ENCODE measurements at places on chromosomes 2 and 18. TPM values are rescaled to one million over a fixed set of nuclear protein-coding genes. Genes with fewer than 3 reads are reported as not detected.
A peak's percentile ranks its signal among the peaks of the same experiment; 100 is the strongest.

- DNase-seq, result no peak
Measured at GRCh38 chr18:12895014-12895413, 11.0 kb upstream of the PTPN2 start.

- DNase-seq, result no peak
Measured at GRCh38 chr2:100208141-100208770, 65.9 kb upstream of the AFF3 start.

GRCh38 chr2:96138179-96139145 is at the start of gene ASTL:
Gene ASTL (minus strand): TSS chr2:96138502. CDS start chr2:96138436, 66 bp downstream.
- DNase-seq, result peak; percentile 87

GRCh38 chr2:175359710-175360109 is 178.2 kb upstream of the ATP5MC3 start:
- no peak for DNase-seq

DNA sequence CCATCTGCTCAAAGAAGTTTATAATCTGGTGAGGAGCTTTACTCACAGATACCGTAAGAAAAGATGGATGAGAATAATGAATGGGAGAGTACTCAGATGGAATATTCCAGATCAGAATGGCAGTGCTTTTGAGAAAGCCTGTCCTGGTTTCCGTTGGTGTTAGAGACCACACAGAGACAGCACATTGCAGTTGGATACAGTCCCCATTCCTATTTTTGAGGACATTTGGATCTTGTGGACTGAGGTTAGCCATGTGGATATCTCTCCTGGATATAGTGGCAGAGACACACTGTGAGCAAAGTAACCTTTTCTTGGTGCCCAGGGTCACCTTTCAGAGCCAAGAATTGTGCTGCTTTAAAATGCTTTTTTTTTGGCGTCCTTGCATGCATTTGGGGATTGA is 63.7 kb downstream of the TANC1 start:
- no peak for DNase-seq

GRCh38 chr2:177031438-177032180 is 181.0 kb upstream of the HNRNPA3 start:
- no peak for DNase-seq

GRCh38 chr2:148971547-148971946 is 67.0 kb upstream of the LYPD6B start:
- no peak for DNase-seq

- DNase-seq, result no peak
Measured at GRCh38 chr2:171919453-171919852, 2.8 kb upstream of the HAT1 start.

- no peak for DNase-seq
Measured at GRCh38 chr2:18346344-18346743, 214.1 kb downstream of the RDH14 start.

GRCh38 chr2:177675350-177675821 is 282.8 kb downstream of the AGPS start:
- no peak for DNase-seq

GRCh38 chr2:199940373-199940772 is 14.9 kb downstream of the TYW5 start:
- no peak for DNase-seq

GRCh38 chr2:65396348-65397026 is 35.9 kb downstream of the SPRED2 start:
- DNase-seq, result peak; percentile 41

DNA sequence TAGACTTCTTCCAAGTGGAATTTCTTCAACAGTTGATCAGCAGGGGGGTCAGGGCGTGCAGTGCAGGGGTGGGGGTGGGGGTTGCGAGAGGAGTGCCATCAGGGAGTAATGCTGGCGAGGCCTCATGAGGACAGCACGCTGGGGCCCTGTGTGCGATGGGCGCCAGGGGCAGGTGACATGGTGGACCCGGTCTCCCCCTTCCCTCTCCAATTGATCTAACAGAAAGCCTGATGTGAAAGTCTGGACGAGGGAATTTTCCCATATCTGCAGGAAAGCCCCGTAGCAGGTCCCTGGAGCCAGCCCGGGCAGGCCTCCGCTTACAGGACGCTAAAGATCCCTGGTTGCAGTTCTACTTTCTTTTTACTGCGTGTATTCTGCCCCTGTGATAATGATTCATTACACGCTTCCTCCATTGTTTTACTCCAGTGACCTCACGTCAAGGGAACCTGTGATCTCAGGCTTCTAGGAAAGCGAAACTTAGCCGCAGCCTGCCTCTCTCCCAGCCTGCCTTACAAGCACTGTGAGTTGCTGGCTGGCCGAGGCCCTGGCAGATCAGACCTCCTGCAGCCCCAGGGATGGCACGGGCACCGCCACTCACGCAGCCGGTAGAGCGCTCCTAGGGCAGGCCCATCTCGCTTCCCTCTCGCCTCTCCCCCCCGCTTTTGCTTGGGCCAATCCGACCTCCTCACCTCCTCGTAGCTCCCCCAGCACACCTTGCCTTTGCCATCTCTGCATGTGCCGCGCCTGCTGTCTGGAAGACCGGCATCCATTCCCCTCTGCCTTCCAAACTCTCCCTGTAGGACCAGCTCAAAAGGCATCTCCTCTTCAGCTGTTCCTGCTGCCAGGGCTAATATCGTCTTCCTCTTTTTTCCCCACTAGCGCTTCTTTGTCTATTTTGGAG is 19.2 kb downstream of the NEURL3 start:
- peak; percentile 79 for DNase-seq

GRCh38 chr2:54419388-54419787 is 36.7 kb upstream of the SPTBN1 start:
- no peak for DNase-seq

FAM110C gene
- 47.1 TPM for total RNA-seq

CTIF gene
- total RNA-seq, result 18.0 TPM

Data from transverse colon (tissue), 4 donors.